ENCODE measurements at places on chromosomes 2 and 18.

- DNase-seq, result peak; percentile 92
These were observed 108.7 kb downstream of the MAP3K20 start for GRCh38 chr2:173184031-173185004.

- DNase-seq, result peak; percentile 41
These were observed 28.0 kb downstream of the RFX8 start for GRCh38 chr2:101446869-101447268.

DNA sequence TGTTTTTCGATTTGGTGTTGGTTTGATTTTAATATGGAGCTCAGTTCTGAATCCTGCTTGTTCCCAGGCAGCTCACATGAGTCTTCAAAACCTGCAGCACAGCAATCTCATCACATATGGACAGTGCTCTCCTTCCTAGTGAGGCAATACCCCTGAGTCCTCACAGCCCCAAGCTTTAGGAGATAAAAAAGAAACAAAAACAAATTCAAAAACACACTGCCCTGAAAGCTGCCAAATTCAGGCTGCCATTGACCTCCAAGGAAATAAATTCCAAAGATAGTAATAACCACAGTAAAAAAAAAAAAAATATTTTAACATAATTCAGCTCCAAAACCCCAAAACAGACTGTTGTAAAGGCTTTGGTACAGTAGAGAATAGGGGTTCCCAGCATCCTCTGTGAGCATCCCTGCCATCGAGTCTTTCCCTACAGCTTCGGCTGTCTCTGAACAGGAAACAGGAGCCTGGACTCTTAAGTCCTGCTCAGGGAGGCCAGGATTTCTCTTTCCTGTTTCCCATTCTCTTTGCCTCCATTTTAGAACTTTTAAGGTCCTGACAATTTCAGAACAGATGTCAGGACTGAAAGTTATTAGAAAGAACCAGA is 14.7 kb upstream of the SP3 start:
- DNase-seq, result peak; percentile 30

DNA sequence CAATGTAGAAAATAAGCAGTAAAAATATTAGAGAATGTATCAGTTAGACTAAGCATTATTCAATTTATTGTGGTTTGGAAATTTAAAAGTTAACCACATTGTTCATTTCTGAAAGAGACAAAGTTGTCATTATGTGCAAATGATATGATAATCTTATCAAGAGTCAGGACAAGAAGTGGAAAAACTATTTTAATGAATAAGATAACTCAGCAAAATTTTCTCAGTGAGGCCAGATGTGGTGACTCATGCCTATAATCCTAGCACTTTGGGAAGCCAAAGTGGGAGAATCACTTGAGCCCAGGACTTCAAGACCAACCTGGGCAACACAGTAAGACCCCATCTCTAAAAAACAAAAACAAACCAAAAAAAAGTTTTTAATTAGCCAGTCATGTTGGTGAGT is 39.5 kb upstream of the CERS6 start:
- DNase-seq, result no peak

DNA sequence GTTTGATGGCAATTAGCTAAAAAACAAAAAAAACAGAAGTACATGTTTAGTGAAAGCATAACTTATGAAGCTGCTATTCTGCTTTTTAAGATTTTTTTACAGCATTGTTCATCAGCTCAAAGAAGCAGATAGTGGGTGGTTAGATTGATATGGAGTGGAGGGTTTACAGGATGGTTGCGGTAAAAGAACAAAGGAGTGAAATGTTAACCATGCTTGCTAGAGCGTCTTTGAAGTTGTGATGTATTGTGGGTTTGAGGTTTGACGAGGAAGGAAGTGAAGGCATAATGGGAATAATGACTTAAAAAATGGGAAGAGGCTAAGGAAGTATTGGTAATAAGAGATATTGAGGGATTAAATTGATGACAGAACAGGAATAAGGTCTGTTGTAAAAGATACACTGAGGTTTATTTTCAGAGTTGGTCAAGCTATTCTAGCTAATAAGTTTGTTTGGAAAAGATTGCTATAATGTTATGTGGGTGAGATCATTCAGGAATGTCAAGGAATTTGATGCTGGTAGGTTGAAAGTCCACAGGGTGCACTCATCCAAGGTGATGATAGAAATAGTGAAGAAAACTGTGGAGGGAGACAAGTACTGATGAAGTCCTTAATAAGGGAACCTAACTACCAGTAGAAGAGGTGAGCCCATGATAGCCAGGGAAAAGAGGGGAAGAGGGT is 14.6 kb downstream of the SPOPL start:
- peak; percentile 54 for DNase-seq

Data from GM03348 (cell line).